ENCODE measurements at places on chromosomes 2 and 18.

GRCh38 chr2:138503087-138503442, 1.5 kb downstream of the SPOPL start:
- no peak for DNase-seq

GRCh38 chr2:32976409-32977063, 29.8 kb downstream of the LTBP1 start:
- no peak for DNase-seq

DNA sequence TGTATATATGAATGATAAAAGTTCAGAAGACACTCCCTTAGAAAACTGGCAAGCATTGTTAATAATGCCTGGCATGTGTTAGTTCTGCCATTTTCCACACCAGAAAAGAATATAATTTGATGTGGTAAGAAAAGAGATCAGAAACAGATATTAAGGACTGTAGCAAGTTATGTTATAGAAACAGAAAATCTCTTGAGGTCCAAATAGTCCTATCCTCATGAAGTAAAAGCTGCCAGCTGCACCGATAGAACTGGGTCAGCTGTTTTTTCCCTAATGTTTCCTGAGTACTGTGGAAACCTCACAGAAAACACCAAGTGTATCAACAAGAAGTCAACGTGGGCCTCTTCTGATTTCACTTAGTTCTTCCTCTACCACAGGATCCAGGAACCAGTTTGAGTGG, 56.9 kb upstream of the SDC1 start:
- DNase-seq, result no peak

DNA sequence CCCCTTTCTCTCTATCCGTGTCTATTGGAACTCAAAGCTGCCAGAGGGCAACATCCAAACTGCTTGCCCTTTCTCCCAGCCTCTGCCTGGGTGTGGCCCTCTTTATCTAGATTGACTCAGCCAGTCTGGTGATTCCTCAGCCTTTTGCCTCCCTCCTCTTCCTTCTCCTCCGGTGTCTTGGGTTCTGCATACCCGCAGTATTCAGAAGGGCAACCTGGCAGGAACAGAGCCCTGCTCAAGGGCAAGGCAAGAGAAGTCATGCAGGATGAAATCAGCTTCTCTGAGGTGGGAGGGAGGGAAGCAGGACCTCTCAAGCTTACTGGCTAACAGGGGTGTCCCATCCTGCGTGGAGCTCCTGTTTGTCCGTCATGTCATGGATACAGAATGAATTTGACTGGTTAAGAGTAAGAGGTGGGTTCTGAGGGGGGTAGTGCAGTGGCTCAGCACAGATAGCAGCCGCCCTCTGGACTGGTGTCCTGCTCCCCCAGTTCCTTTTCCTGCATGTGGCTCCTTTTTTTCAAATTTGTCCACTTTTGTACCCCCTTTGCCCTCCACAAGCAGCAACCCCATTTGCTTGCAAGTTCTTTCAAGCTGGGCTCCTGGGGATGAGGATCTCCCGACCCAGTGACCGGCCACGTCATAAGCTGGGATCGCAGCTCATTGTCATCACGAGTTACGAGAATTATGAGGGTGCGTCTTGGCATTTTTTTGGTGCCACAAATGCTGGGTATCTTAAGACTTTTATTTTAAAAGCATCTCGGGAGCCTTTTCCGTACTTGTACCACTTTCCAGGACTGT, 154.1 kb downstream of the FHOD3 start:
- DNase-seq, result no peak

- DNase-seq, result no peak
These were observed 24.6 kb downstream of the GCA start for GRCh38 chr2:162368494-162368893.

DNA sequence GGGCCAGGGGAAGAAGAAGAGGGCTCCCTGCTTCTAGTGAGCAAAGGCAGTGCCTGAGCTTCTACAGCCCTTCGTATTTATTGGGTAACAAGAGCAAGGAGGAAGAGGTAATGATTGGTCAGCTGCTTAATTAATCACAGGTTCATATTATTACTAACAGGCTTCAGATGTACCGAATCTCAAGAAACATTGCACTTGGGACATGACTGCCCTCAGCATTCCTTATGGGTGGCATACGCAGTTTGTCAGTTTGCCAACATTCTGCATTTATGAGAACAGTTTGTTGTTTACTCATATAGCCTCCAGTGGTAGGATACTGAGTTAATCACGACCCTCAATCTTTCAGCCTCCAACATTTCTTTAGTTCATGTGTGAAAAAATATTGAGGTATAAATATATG, 84.5 kb downstream of the HIBCH start:
- no peak for DNase-seq

DNA sequence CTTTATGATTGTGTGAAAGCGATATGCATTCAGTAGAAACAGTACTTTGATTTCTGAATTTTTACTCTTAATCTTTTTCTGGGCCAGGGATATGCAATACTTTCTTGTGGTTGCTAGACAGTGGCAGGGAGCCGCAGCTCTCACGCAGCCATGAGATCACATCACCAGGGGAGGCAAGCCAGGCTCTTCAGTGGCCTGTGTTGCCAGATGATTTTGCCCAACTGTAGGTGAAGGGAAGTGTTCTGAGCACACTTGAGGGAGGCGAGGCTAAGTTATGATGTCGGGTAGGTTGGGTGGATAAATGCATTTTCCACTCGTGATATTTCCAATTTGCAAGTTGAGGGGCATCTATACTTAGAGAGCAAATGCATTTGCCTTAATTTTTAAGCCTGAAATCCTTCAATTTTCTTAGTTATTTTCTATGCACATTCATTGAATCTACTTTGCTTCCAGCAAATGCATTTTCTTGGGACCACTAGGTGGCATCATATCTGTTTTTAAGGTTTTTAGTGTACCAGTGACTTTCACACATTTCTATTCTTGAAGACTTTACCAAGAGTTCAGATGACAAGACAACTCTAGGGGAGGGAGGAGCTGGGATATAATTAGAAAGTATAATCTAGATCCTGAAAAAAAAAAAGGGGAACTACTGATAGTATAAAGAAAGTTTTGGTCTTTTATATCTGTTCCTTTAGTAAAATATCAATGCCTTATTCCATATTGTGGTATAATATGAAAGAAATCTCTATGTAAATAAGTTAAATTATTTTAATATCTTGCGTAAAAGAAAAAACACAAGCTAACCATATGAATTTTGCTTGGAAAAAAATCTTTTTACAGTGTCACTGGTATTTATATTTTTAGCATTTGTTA, 643.3 kb downstream of the SOCS6 start:
- no peak for DNase-seq

DNA sequence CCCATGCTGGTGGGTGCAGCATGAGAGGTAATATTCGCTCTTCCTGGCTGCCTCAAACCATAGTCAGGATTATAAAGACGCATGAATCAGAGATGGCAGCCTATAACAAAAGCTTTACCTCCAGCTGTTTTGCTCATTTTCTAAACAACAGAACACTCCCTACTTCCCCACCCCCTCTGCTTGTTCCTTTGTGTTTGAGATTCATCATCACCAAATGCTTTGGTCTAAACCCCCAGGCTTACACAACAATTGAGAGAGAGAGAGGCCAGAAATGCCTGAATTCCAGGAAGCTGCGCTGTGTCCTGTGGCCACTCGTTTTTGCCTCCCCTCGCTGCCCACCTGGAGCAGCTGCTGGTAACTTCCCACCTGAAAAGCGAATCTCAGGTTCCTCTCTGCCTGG, 78.8 kb upstream of the CAPN13 start:
- no peak for DNase-seq

DNA sequence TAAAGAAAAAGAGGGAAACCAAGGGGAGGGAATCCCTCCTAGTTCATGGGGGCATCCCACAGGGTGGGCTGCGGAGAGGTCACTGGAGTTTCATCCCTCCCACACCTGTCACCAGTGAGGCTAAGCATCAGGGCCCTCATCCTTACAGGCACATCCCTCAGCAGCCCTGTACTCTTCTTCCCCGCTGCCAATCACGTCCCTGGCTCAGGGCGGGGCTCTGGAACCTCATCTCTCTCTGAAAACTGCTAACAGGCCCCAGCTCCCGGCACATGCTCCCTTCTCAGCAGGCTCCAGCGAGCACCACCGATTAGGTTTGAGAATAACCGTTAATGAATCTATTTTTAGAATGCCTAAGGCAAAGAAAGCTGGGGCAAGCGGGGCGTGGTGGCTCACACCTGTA, 13.0 kb downstream of the UXS1 start:
- DNase-seq, result no peak

- no peak for DNase-seq
These were observed 50.9 kb downstream of the KIF1A start for GRCh38 chr2:240769096-240769495.

- DNase-seq, result no peak
These were observed 324.5 kb upstream of the EPHA4 start for GRCh38 chr2:221896505-221897151.

DNA sequence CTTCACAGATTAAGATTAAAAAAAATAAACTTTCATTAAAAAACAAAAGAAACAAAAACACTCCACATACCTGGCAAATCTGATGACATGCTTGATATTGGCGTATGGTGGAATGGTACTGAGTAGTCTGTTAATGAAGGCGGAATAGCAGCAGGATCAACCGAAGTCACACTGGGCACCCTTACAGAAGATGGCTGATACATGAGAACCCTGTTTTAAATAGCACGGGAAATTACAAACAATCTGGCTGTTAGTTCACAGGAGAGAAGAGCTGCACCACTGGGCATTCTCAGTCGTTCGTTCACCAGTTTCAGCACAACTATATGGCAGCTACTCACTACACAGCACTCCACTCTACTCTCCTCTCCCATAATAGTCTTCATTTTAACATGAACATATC, 64.0 kb upstream of the ST8SIA5 start:
- no peak for DNase-seq

- DNase-seq, result no peak
These were observed 116.9 kb downstream of the RND3 start for GRCh38 chr2:150370561-150370960.

GRCh38 chr2:201072201-201072530, 365 bp downstream of the NDUFB3 start:
- no peak for DNase-seq

GRCh38 chr18:55355223-55355622, 232.8 kb downstream of the TCF4 start:
- no peak for DNase-seq

GRCh38 chr2:160109939-160110673, 47.7 kb upstream of the PLA2R1 start:
- no peak for DNase-seq

GRCh38 chr18:12391487-12392165, 14.6 kb upstream of the AFG3L2 start:
- no peak for DNase-seq

- DNase-seq, result no peak
These were observed 344.2 kb downstream of the LPIN1 start for GRCh38 chr2:12090590-12090989.

DNA sequence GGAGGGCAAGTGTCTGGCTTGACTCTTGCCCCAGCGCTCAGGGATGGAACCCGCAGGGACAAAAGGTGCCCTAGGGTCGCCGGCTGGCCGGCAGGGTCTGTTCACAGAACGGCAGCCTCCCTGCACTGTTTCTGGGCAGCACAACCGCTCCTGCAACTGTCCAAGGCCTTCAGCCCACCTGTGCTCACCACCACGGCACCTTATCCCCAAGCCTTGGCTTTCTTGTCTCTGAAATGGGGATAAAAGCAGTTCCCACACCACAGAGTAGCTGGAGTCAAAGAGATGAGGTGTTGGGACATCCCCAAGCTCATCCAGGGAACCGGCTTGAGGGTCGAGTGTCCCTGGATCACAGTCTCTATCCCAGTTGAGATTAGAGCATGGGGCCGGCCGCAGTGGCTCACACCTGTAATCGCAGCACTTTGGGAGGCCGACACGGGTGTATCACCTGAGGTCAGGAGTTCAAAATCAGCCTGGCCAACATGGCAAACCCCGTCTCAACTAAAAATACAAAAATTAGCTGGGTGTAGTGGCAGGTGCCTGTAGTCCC, 4.7 kb downstream of the SNORC start:
- no peak for DNase-seq

- DNase-seq, result no peak
These were observed 10.0 kb downstream of the TCF4 start for GRCh38 chr18:55577812-55578539.

GRCh38 chr18:48816554-48816953, 134.2 kb downstream of the SMAD7 start:
- no peak for DNase-seq

- DNase-seq, result no peak
These were observed 117.4 kb downstream of the SPTBN1 start for GRCh38 chr2:54573537-54573919.

DNA sequence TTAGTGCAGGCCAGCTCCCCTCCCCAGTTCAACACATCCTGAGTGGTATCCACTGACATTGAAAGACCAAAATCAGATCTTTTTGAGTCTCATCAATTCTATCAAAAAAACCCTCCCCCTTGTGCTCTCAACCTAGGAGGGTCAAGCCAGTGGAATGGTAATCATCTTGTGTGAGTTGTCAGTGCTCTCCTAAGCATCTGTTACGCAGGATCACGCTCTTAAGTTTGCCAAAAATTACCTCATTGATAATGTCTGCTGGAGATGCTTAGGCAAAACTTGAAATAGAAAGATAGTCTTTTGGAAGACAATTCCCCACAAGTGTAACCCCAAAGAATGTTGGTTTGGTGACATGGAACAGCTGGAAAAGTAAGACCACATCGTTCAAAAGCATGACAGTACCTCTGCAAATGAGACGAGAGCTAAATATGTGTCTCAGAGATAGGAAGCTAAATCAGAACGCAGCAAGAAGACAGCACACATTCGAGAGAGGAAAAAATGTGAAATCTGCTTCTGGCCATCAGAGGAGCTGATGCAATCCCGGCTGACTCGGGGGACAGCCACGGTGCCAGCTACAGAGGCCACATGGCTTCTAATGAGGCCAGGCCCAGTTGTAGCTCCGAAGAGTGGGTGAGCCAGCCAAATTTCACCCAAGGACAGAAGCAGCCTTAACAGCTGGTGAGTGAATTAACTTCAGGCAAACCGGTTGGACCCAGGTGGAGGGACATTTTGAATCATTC, 753.9 kb downstream of the RNF144A start:
- DNase-seq, result no peak

GRCh38 chr2:15084826-15085489, 452.4 kb downstream of the LRATD1 start:
- DNase-seq, result no peak

Measured in stimulated activated CD4-positive, alpha-beta T cell treated with anti-CD3 and anti-CD28 coated beads, Interleukin-12 subunit alpha, Interleukin-12 subunit beta, amount 100 ng/mL, for 24 hours (primary cell).